ENCODE measurements at places on chromosomes 12 and 14.

GRCh38 chr12:45872446-45872845, 117.9 kb downstream of the SCAF11 start:
- H3K36me3 ChIP-seq: peaks cover 59% of the 10 kb centered on the region
- no peak overlapping the region for H3K4me3 ChIP-seq
- H3K27me3 ChIP-seq: no peaks in the 10 kb centered on the region
- no peak for DNase-seq
- peak overlapping the region; percentile 8 for H3K27ac ChIP-seq

GRCh38 chr12:85462888-85463287, 182.9 kb downstream of the ALX1 start:
- no peaks in the 10 kb centered on the region for H3K27me3 ChIP-seq
- no peak overlapping the region for H3K4me3 ChIP-seq
- no peak overlapping the region for H3K27ac ChIP-seq
- H3K4me1 ChIP-seq: no peaks in the 10 kb centered on the region
- no peak for DNase-seq

DNA sequence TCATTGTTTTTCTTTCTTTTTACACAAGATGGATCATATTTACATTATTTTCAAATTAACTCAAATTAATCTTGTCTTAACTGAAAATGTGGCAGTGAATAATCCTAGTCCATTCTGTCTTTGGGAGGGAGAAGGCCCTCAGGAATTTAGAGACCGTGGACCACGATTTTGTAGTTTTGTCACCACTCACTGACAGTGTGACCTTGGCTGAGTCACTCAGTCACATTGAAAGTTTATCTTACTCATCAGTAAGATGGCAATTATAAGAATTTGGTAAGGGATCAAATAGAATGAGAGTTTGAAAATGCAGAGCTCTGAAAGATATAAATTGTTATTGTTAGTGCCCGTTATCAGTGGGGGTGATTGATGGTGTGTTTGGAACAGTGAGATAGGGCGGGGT, 16.4 kb downstream of the FOXJ2 start:
- H3K4me1 ChIP-seq: peaks cover 4% of the 10 kb centered on the region
- H3K36me3 ChIP-seq: peaks cover 51% of the 10 kb centered on the region
- no peak overlapping the region for H3K27ac ChIP-seq
- no peak overlapping the region for H3K4me3 ChIP-seq

DNA sequence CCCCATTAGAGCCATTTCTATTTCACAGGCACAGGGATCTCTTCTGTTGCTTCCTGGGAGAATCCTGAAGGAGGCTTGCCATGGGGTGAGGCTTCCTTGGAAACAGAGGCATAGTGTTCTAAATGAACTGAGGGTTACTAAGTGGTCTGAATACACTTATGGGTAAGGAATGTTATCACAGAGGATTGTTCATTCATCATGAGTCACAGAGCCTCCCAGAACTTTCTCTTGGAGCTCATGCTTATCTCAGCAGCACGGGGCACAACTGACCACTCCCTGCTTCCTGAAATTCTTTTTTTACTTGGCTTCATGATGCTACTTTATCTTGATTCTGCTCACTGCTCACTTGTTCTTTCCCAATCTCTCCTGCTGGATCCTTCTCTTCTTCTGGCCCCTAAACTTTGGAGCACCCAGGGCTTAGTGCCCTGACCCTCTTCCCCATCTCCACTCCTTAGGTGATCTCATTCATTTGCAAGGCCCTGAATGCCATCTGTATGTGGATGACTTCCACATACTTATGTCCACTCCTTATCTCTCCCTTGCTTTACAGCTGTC, 57.9 kb downstream of the ANO6 start:
- H3K4me3 ChIP-seq: no peak overlapping the region
- no peak overlapping the region for H3K27ac ChIP-seq
- peaks cover 13% of the 10 kb centered on the region for H3K36me3 ChIP-seq
- no peak for DNase-seq
- no peaks in the 10 kb centered on the region for H3K27me3 ChIP-seq

All from activated naive CD8-positive, alpha-beta T cell treated with anti-CD3 and anti-CD28 coated beads, Interleukin-2, amount 10 ng/mL, durations not matched to agents 7 days and 5 days (primary cell).